GM20000 (cell line): ENCODE measurements at places on chromosomes 1 and 21.

DNA sequence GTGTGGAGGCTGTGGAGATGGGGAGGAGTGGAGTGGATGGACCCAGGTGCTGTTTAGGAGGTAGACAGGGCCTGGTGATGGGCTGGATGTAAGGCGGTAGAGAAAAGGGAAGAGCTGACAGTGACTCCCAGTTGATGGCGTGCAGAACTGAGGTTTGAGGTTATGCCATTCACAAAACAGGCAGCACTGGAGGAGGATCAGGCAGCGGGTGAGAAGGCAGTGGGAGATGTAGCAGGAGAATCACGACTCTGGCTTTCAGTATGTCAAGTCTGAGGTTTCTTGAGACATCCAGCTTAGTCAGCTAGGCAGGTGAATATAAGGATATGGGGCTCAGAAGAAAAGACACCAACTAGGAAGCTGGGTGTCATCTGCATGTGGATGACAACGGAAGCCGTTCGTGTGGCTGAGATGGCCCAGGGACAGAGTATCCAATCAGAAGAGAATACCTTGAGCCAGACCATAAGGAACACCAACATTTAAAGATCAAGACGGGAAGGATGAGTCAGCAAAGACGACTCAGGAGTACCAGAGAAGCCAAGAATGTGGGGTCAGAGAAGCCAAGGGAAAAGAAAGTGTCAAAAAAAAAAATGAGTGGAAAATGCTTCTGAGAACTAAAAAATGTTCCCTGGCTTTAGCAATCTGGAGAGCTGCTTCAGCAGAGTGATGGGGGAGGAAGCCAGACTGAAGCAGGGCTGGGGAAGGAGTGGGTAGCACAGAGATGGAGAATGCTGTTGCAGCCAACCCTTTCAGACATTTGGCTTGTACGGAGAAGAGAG is 15.2 kb downstream of the LRRN2 start:
- no peak for DNase-seq

DNA sequence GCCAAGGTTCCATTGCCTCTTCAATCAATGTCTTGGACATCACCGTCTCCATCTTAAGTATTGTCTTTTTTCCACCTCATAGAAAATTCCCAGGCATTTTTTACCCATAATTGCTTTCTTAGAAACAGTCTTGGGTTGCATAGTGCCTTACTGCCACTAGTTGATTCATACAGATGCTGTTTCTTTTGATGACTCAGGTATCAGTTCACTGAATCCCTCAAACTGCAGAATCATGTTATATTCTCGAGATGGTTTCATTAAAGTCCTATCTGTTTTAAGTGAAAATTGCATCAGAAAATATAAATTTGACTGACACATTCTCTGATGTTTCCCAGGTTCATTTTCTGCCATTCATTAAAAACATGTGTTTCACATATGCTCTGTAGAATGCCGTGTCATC is 1489.1 kb downstream of the BRINP3 start:
- no peak for DNase-seq

GRCh38 chr1:241787691-241788090 is 60.3 kb upstream of the EXO1 start:
- no peak for DNase-seq

DNA sequence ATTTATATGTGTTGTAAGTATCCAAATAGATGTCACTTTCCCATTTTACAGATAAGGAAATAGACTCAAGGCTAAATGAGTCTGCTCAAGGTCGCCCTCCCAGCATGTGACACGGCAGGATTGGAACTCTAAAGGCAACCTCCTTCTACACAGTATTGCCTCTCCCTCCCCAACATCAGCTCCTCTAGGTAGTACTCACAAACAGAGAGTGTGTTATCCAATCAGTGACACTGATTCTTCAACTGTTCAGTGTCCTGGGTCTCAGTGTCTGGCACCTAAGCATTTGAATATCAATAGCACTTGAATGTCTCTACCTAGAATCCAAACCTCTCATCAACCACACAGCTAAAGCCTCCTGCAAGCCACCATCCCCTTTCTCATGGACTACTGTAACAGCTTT is 87.1 kb downstream of the DAB1 start:
- DNase-seq, result no peak

- DNase-seq, result no peak
These were observed 223.1 kb downstream of the SLC45A1 start for GRCh38 chr1:8540971-8541370.

- DNase-seq, result no peak
These were observed 141.4 kb upstream of the BEND5 start for GRCh38 chr1:48917901-48918603.

DNA sequence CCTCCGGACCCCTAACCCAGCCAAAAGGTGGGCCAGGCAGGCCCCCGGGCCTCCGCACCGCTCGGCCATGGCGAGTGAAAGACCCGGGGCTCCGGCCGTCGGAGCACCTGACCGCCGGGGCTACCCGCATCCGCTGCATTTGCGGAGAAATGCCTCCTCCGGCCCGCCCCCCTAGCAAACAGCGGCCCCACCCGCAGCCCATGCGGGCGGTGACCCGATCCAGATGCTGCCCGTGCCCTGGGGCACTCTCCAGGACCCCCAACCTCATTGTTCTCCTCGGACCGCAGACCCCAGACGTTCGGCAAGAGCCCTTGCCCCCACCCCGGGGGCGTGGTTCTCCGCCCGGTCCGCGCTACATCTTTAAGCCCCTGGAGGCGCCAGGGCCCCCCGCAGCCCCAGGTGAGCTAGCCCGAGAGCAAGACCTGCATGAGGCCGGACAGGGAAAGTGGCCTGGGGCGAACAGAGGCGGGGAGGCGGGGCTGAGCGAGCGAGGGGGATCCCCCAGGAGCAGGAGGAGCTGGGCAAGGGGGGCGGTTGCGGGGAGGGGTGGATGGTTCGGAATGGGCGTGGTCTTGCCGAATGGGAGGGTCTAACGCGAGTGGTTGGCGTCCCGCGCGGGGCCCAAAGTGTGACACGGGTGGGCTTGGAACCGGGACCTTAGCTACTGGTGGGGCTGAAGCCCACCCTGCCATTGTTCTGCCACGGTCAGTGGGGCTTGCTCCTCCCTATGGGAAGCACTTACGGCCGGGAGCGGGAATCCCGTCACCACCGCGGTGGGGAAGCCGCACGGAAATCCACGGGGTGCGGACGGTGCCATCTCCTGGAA is 6.3 kb upstream of the CRYBG2 start:
- DNase-seq, result peak; percentile 71

- DNase-seq, result no peak
These were observed 66.4 kb upstream of the PDE9A start for GRCh38 chr21:42587036-42587435.

- no peak for DNase-seq
These were observed 32.0 kb downstream of the RPS6KC1 start for GRCh38 chr1:213083112-213083445.

DNA sequence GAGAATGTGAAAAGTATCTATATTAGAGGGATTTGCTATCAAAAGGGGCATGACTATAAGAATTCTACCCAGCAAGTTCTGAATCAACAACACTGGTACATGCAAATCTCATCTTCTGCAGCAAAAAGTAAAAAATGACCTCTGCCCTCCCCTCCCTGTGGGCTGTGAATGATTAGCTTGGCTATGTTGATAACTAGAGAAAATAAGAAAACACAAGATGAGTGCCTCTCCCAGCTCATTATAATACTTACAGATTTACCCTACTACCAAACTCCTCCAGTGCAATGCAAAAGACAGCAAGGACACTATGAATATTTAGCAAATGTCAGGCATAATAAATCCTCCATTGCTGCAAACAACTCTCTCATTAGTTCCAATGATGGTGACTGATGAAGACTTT is 102.4 kb downstream of the SLC45A1 start:
- peak; percentile 46 for DNase-seq

GRCh38 chr21:37868446-37869295 is 47.6 kb downstream of the KCNJ6 start:
- no peak for DNase-seq

- no peak for DNase-seq
These were observed 83.1 kb upstream of the IRF2BP2 start for GRCh38 chr1:234692966-234693580.

DNA sequence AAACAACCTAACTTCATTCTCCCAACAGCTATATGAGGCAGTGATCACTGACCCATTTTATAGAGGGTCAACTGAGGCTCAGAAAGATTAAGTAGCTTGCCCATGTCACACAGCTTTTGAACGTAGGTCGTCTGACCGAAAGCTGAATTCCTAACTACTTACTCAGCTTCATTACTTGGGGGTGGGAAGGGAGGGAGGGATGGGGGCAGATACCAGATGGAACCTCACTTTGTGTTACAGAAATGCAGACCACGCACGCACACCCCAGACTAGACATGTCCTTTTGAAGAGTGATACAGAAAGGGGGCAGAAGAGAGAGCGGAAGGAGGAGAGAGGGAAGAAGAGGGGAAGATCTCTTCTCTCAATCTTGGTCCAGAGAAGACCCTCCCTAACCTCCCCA is 2.3 kb downstream of the ADGRB2 start:
- DNase-seq, result no peak

GRCh38 chr1:112697781-112698201 is 9.1 kb downstream of the RHOC start:
- DNase-seq, result no peak

DNA sequence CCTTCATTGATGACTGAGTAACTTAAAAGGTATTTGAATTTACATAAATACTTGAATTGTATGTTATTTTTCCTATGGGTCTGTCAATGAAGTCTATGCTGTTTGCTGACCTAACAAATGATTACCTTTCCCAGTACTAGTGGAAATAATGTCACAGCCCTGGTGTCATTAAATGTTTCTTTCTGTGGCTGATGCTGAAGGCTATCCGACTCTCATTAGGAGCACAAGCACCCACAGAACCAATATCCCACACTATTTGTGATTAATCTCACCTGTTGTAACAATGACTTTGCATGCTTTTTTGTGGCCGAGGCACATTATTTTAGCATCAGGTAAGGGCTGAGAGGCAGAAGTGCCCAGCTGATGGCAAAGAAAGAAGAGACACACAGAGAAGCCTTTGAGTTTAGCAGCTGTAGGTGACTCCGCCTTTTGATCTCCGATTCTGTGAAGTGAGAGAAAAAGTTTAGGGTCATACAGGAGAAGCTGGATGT is 25.8 kb upstream of the TRIM45 start:
- DNase-seq, result no peak

- no peak for DNase-seq
These were observed 19.9 kb upstream of the TMEM39B start for GRCh38 chr1:32052887-32053286.

- DNase-seq, result no peak
These were observed 27.4 kb downstream of the PLXNA2 start for GRCh38 chr1:208216806-208217205.

DNA sequence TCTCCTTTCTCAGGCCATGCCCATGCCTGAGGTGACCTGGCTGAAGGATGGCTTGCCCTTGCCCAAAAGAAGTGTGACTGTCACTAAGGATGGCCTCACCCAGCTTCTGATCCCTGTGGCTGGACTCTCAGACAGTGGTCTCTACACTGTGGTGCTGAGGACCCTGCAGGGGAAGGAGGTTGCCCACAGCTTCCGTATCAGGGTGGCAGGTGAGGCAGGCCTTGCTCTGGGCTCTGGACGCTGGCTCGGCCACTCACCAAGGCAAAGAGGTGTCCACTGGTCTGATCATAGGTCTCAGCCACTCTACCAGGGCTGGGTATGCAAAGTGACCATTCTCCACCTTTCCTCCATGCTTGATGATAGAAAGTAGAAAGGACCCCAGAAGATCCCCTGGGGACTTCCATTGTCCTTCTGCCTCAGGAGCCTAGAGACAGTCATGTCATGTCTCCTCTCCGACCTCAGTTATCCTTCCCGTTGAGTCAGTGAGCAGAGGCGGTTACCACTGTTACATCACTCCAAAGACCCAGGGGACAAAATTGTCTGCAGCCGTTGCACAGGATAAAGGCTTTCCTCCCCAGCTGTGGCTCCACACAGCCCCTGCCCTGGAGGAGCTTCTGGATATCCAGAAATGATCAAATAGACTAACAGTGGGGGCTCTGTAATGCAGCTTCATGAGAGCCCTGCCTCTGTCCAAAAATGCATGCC is 34.2 kb downstream of the IGFN1 start:
- peak; percentile 7 for DNase-seq

- no peak for DNase-seq
These were observed 130.7 kb downstream of the GIPC2 start for GRCh38 chr1:78176448-78176847.
